ENCODE measurements at places on chromosomes 1 and 21. TPM values are rescaled to one million over a fixed set of nuclear protein-coding genes. Genes with fewer than 3 reads are reported as not detected.
A peak's percentile ranks its signal among the peaks of the same experiment; 100 is the strongest.

GRCh38 chr1:43854473-43854872, 79.1 kb upstream of the ARTN start:
- H3K4me3 ChIP-seq: no peak overlapping the region
- no peaks in the 10 kb centered on the region for H3K36me3 ChIP-seq
- H3K4me1 ChIP-seq: peaks cover 6% of the 10 kb centered on the region

GRCh38 chr1:167542109-167543032, 11.2 kb downstream of the CREG1 start:
- no peaks in the 10 kb centered on the region for H3K27me3 ChIP-seq
- no peak overlapping the region for H3K27ac ChIP-seq
- H3K4me3 ChIP-seq: no peak overlapping the region

DNA sequence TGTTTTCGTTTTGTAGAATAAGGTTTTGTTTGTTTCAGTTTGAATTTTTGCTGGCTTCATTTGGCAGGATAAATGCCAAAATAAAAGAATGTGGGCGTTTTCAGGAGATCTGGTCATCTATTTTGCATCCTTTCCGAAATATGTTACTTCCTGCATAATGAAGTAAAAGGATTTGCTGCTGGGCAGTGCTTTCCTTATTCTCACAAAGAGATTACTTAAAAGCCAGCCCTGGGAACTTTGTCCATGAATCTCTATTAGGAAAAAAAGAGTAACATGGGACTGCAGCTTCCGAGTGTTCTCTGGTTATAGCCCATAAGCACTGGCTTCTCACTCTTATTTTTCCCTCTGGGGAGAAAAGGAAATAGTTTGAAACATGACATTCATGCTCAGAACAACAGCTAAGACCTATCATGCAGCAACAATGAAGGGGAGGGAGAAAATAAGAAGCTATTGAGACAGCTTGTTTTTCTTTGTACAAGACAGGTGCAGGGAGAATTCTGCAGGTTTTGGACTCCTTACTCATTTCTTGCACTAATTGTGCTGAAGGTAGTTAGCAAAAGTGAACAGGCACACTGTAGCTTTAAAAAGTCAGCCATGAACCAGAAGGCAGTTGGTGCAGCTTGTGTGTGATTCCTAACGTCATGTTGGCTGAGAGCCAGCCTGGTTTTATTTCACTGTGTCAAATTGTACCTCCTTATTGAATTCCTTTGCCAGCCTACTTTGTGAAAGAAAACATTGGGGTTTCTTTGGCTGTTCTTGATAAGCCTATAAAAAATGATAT, at the start of gene SAMD13:
TSS of gene SAMD13 (plus strand) at position 705 of the 781 bp plus-strand sequence. CDS start 1,527 bp downstream, outside the sequence.
- peak within 1 kb of the TSS; percentile 69 for H3K27ac ChIP-seq
- peak within 1 kb of the TSS; percentile 36 for H3K4me3 ChIP-seq
- H3K27me3 ChIP-seq: no peaks in the 10 kb centered on the region

GRCh38 chr1:177054542-177054941, 110.0 kb downstream of the ASTN1 start:
- no peaks in the 10 kb centered on the region for H3K36me3 ChIP-seq
- no peaks in the 10 kb centered on the region for H3K4me1 ChIP-seq
- H3K27ac ChIP-seq: no peak overlapping the region
- H3K4me3 ChIP-seq: no peak overlapping the region

DNA sequence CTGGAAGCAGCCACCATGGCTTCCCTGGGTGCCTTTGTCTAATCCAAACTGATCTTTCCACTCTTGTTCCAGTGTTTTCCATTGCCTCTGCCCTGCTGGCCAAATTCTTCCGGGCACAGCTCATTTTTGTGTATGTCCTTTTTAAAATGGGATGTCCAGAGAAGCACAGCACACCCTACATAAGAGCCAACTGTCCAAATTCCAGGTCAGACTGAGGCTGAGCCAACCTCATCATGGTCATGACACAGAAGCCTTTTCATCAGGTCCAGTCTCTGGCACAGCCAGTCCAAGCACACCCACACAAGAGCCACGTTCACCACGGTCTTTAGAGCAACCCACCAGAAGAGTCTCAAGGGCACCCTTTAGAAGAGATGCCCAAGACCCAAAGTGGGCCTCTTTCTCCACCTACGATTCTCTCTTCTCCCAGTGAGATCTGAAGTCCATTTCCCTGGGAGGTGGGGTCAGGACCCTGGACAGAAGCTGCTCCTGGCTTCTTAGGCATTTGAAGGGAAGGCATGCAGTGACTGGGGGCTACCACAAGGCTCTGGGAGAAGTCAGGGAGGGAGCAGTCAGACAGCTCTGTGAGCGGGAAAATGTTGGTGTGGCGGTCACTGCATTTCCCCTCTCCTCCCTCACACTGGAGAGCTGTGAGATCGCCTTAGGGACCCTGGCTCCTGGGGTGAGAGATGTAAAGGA, 53.2 kb downstream of the SYT2 start:
- H3K4me1 ChIP-seq: no peaks in the 10 kb centered on the region
- H3K27ac ChIP-seq: no peak overlapping the region
- H3K4me3 ChIP-seq: no peak overlapping the region
- H3K36me3 ChIP-seq: no peaks in the 10 kb centered on the region
- DNase-seq: no peak

GRCh38 chr1:110786802-110787327, 86.1 kb upstream of the CD53 start:
- no peaks in the 10 kb centered on the region for H3K36me3 ChIP-seq
- DNase-seq: no peak
- H3K27ac ChIP-seq: no peak overlapping the region
- H3K4me1 ChIP-seq: no peaks in the 10 kb centered on the region
- H3K27me3 ChIP-seq: no peaks in the 10 kb centered on the region

DNA sequence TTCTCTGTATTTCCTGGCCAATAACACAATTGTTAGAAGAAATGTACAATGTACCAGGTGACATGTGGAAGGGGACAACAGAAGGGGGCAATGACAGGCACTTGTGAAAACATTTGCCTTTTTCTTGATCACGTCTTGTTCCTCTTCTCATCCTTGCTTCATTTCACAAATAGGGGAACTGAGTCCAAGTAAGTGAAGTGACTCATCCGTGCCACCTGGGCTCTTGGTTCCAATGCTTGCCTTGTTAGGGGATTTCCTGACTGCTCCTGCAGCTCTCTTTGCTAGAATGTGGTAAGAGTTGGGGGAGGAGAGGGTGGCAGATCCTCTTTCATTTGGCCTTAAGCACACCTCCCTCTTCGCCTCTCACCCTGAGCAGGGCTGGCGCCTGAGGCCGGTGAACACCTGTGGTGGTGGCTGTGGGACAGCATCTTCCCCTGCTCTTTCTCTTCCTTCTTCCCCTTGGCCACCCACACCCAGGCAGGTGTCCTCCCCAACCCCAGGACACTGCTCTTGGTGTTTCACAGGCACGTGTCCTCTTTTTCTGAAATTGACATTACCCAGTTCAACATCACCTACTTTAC, 2.2 kb upstream of the RHEX start:
- H3K4me3 ChIP-seq: no peak overlapping the region
- H3K4me1 ChIP-seq: peaks cover 3% of the 10 kb centered on the region
- H3K27ac ChIP-seq: no peak overlapping the region
- H3K27me3 ChIP-seq: no peaks in the 10 kb centered on the region

DNA sequence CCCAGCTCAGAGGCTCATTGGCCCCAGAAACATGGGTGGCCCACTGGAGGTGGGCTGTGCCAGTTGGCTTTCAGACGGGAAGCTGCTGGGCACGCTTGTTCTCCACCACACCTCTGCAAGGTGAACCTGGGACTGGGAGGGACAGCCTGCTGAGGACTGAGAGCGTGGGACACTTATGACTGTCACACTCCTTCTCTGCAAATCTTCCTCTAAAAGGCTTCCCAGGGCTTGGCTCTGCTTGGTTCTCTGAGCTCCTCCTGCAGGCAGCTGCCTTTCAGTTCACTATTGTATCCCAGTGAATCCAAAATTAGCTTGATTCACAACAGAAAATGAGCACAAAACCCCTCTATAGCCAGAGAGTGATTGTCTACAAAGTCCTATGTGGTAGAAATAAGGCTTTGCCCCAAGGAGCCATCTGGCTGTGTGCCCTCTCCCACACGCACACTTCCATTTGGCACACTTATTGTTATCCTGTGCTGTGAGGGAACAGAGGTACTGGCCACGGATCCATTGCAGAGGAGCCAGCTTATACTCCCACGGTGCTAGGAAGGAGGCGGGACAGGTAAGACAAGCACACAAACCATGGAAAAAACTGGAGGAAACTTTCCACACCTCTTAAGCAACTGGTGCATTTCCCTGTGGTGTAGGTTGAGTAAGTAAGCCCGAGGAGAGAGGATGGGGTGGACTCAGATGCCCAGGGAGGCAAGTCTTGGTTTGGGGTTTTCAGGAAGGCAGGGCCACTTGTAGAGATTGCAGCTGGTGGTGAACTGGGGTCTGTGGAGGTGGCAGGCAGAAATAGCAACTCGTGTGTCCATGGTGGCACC, 18.9 kb upstream of the BTG2 start:
- no peak for DNase-seq
- H3K4me3 ChIP-seq: no peak overlapping the region
- H3K36me3 ChIP-seq: no peaks in the 10 kb centered on the region

- DNase-seq: peak; percentile 51
- peaks cover 21% of the 10 kb centered on the region for H3K4me1 ChIP-seq
- no peaks in the 10 kb centered on the region for H3K27me3 ChIP-seq
- no peaks in the 10 kb centered on the region for H3K36me3 ChIP-seq
Measured at GRCh38 chr1:117754061-117754969, 148.5 kb downstream of the TENT5C start.

DNA sequence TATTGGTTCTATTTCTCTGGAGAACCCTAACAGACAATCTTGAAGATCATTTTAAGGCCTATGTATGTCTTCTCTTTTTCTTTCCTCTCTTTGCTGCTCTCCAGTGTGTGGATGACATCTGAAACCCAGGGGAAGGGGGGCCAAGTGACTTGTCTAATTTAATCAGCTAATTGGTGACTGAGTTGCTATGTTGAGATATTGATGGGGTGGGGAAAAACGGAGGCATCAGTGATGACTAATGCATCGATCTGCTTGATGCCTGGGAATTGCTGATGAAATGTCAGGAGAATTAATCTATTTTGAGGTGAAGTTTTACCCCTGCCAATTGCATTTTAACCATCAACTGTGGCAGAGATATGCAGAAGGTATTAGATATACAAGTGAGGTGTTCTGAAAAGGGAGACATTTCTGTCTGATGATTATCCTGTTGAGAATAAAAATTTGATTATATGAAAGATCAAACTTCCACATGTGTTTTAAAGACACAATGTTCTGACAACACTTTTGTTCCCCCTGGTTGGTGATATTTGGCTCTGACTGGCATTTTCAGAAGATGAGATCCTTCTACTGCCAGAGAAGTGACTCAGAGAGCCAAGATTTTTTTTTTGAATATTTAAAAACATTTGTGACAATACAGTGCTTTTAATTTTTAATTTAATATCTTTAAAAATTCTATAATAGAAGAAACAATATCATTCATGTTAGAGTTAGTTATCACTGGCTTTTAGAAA, 18.7 kb upstream of the PTGFR start:
- H3K27me3 ChIP-seq: no peaks in the 10 kb centered on the region
- H3K27ac ChIP-seq: no peak overlapping the region
- H3K4me3 ChIP-seq: no peak overlapping the region
- DNase-seq: no peak

GRCh38 chr1:31401241-31401640, 11.8 kb upstream of the SERINC2 start:
- no peak overlapping the region for H3K27ac ChIP-seq
- H3K27me3 ChIP-seq: no peaks in the 10 kb centered on the region
- no peak overlapping the region for H3K4me3 ChIP-seq
- no peaks in the 10 kb centered on the region for H3K36me3 ChIP-seq
- DNase-seq: no peak
- no peaks in the 10 kb centered on the region for H3K4me1 ChIP-seq

- H3K27me3 ChIP-seq: no peaks in the 10 kb centered on the region
- peak overlapping the region; percentile 81 for H3K4me3 ChIP-seq
- peaks cover 19% of the 10 kb centered on the region for H3K4me1 ChIP-seq
- peak; percentile 84 for DNase-seq
Measured at GRCh38 chr1:156114919-156115513, 505 bp downstream of the LMNA start.

DNA sequence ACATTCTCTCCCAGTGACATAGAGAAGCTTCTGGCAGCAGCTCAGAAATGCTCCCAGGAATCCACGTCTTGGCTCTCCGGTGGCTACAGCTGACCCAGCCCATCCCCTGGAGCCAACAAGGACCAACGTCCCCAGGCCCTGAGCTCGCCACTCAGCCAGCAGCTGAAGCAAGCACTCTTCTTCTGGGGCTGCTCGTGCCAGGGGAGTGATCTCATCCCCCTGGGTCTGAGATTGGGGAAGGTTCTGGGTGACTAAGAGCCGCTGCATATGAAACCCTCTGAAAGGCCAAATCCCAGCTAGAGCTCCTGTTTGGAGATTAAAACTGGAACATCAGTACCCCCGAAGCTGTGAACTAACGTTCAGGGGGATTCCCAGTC, 487.9 kb downstream of the NPHP4 start:
- H3K27ac ChIP-seq: no peak overlapping the region
- no peak for DNase-seq
- no peaks in the 10 kb centered on the region for H3K27me3 ChIP-seq
- H3K4me1 ChIP-seq: no peaks in the 10 kb centered on the region
- H3K4me3 ChIP-seq: no peak overlapping the region

- no peak for DNase-seq
- H3K4me1 ChIP-seq: no peaks in the 10 kb centered on the region
- no peak overlapping the region for H3K4me3 ChIP-seq
Measured at GRCh38 chr21:22083899-22084298, 1085.7 kb downstream of the NCAM2 start.

DNA sequence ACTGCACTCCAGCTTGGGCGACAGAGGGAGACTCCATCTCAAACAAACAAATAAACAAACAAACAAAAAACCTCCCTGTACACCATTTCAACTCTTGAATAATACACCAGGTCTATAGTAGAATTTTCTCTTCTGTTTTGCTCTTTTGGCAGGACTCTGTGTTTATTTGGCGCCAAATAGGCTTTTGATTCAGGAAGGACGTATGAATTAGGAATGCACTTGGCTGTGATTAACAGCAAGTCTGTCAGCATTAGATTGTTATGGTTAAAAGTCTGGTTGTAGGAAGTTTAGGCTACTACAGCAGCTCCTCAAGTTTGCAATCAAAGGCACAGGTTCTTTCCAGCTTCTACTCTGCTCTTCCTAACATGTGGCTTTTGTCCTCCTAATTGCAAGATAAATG, 113.8 kb upstream of the KCNK1 start:
- H3K36me3 ChIP-seq: no peaks in the 10 kb centered on the region
- H3K4me3 ChIP-seq: no peak overlapping the region
- no peaks in the 10 kb centered on the region for H3K4me1 ChIP-seq
- no peak for DNase-seq
- H3K27me3 ChIP-seq: no peaks in the 10 kb centered on the region
- no peak overlapping the region for H3K27ac ChIP-seq

GRCh38 chr1:22126531-22126930, 16.4 kb downstream of the WNT4 start:
- no peak overlapping the region for H3K4me3 ChIP-seq
- H3K27ac ChIP-seq: no peak overlapping the region
- DNase-seq: no peak

OR2T29 gene
- polyA plus RNA-seq: not detected

ATP6V1G3 gene
- polyA plus RNA-seq: not detected

CRNN gene
- polyA plus RNA-seq: 0.76 TPM

WRAP73 gene
- 19.0 TPM for polyA plus RNA-seq

SLC39A1 gene
- polyA plus RNA-seq: 22.8 TPM

PGLYRP4 gene
- polyA plus RNA-seq: not detected

ERICH3 gene
- polyA plus RNA-seq: 0.68 TPM

RIMS3 gene
- polyA plus RNA-seq: 0.49 TPM

S100A16 gene
- 31.1 TPM for polyA plus RNA-seq
